ENCODE measurements at places on chromosomes 5 and 9. TPM values are rescaled to one million over a fixed set of nuclear protein-coding genes. Genes with fewer than 3 reads are reported as not detected.

IARS1 gene
- total RNA-seq: 227 TPM

TAF11L5 gene
- total RNA-seq: not detected

DNA sequence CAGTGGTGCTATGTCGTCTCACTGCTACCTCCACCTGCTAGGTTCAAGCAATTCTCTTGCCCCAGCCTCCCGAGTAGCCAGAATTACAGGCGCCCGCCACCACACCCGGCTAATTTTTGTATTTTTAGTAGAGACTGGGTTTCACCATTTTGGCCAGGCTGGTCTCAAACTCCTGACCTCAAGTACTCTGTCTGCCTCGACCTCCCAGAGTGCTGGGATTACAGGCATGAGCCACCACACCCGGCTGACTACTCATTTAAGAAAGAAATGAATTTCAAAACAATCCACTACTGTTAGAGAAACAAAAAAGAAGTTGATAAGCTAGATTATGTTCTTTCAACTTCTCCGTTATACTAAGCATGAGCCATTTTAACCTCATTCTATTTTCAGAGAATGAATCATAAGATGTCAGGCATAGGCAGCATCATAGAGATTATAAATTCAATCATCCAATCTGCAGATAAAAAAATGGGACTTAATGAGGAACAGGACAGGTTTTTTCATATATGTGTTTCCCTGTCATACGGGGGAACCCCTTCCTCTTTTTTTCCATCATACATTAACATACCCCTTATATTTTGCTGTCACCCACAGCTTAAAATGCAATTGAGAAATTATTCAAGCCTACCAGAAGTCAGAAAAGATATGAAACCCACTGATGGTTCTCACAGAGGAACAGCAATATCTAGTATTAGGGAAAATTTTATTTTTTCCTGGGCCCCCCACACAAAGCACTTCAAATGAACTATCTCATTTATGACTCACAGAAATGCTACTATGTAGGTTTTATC lies 26.5 kb upstream of the ADRB2 start:
- DNase-seq: no peak

- DNase-seq: no peak
Measured at GRCh38 chr5:142725231-142726187, 39.6 kb upstream of the FGF1 start.

DNA sequence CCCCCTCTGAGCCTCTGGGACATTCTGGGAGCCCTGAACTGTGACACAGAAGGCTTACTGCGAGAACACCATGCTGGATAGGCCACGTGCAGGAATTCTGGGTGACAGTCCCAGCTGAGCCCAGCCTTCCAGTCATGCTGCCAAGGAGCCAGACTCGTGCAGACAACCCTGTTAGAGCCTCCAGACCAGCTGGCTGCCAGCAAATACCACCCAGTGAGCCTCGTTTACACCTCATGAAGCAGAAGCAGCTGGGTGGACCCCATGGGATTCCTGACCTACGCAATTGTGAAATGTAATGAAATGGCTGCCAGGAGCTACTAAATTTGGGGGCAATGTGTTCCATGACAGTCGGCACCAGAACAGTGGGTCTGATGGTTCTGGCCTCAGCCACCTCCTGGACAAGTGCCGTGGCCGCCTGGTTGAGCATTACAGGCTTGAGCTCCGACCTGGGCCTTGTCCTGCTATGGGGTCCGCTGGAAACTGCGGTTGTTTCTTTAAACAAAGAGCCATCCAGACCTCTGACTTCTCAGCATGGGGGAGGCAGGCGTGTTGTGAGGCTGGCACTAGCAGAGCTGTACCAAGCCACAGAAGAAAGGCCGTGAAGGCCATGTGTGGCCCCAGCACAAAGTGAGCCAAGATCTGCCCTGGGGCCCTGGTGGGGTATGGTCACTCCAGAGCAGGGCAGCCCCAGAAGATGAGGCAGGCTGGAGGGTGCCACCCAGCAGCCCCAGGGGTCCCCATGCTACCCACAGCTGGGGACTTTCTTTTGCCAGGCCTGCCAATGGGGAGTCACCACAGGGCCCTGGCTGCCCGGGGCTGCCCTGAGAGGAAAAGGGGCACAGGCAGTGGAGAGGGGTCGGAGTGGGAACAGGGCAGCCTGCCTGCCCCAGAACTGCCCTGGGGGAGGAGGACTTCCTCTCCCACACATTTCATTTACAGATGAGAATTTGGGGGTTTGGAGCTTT lies 19.3 kb upstream of the RXRA start:
- DNase-seq: no peak

SLC6A3 gene
- not detected for total RNA-seq

- no peak for DNase-seq
Measured at GRCh38 chr9:109442716-109443115, 55.4 kb downstream of the PTPN3 start.

CHSY3 gene
- not detected for total RNA-seq

SLC36A2 gene
- not detected for total RNA-seq

THBS4 gene
- 0.55 TPM for total RNA-seq

DMGDH gene
- total RNA-seq: not detected

CCDC192 gene
- not detected for total RNA-seq

IFNA21 gene
- not detected for total RNA-seq

GRCh38 chr5:91006713-91007112 lies 376.4 kb downstream of the ARRDC3 start:
- no peak for DNase-seq

- DNase-seq: peak; percentile 8
Measured at GRCh38 chr9:127505396-127506116, 54.2 kb downstream of the LRSAM1 start.

GPR151 gene
- not detected for total RNA-seq

DNA sequence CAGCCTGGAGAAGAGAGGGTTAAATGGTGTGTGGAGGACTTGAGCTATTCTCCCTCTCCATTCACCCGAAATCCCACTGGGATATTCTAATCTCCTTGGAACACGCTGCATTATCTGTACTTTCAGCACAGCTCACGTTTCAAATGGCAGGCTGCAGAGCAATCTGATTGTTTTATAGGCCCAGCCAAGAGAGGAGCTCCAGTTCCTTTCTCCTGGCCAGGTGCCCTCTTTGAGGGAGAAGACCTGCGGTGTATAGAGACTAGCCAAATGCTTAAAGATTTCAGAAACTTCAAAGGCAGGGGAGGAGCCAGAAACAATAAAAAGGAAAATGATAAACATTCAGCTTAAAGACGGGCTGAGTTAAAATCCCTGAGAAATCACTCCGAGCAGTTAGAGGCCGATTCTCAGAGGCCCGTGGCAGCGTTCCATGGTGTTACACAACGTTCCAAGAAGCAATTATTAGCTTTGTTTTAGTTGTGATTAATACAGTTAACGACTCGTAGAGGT lies 564.0 kb upstream of the KLF4 start:
- no peak for DNase-seq

DNA sequence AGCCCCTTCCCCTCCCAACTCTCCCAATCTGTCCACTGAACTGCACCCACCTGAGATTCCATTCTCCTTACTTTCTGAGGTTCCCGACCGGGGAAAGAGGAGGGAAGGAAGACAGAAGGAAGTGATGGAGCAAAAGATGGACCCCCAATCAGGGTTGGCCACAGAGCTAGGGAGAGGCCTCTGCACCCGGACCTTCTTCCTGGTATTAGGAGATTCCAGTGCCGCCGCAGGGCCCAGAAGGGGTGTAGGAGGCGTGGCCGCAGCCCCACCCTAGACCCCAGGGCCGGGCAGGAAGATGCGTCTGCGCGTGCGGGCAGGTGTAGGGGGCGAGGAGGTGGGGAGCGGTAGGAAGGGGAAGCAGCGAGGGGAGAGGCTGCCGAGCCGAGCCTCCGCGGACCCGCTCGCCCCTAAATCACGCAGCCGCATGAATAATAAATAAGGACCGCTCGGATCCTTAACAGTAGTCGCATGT lies 104.2 kb upstream of the MVB12B start:
- DNase-seq: no peak

- DNase-seq: no peak
Measured at GRCh38 chr5:93431250-93431649, 149.8 kb downstream of the NR2F1-AS1 start.

ACTBL2 gene
- not detected for total RNA-seq

DNA sequence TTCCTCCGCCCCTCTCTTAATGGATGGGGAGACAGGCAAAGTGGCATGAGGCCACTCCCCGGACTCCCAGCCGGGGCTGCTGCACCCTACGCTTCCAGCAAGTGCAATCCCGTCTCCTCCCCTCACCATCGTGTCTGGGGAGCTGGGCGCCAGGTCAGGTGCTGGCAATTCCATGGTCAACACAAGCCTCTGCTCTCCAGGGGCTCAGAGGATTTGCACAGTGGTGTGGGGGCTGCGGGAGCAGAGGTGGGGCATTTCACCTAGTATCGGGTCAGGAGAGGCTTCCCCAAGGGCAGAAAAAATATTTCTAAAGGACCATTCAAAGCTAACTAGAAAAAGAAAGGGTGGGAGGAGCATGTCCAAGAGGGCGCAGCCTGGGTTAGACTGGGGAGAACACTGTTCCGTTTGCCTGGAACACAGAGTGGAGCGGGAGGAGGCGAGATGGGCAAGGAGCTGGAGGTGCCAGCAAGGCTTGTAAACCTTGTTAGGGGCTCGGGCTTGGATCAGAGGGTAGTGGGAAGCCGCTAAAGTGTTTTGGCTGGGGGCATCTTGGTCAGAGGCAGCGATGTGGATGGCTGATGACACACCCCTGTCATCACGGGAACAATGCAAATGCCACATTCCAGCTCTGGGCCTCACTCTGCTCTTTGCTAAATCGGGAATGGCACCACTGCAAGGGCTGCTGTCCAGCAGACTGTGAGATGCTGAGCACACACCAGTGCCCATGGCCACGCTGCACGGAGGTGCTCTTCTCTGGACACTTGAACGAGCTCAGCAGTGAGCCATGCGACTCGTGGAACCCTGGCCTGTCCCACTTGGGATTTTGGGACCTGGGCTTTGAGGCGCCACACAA lies 191.7 kb downstream of the CDK5RAP2 start:
- no peak for DNase-seq

CDC25C gene
- total RNA-seq: 4.3 TPM

- peak; percentile 25 for DNase-seq
Measured at GRCh38 chr5:52915176-52915875, 73.8 kb upstream of the ITGA2 start.

COL5A1 gene
- 0.02 TPM for total RNA-seq

DNA sequence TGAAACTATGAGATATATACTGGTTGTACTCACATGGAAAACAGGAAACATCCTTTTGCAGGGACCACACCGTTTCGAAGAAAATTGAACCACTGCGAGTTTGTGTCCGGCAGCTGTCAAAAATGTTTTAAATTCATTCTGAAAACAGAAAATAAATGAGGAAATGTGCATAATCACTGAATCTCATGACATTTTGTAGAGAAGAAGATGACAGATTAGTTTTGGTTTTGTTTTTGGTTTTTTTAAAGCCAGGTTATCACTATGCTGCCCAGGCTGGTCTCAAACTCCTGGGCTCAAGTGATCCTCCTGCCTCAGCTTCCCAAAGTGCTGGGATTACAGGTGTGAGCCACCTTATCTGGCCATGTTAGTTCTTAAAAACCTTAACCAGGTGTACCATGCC lies 3.5 kb downstream of the TXNDC8 start:
- no peak for DNase-seq

EIF4E1B gene
- not detected for total RNA-seq

- DNase-seq: no peak
Measured at GRCh38 chr9:96436063-96436455, 13.9 kb upstream of the HABP4 start.

DNA sequence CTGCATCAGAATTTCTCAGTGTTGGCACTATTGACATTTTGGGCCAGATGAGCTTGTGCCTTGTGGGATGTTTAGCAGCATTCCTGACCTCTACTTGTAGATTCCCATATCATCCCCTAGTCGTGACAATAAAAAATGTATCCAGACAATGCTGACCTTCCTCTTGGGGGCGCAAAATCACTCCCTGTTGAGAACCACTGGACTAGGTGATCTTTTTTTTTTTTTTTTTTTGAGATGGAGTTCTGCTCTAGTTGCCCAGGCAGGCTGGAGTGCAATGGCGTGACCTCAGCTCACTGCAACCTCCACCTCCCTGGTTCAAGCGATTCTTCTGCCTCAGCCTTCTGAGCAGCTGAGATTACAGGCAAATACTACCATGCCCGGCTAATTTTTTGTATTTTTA lies 22.6 kb downstream of the STXBP1 start:
- DNase-seq: no peak

PSD2 gene
- not detected for total RNA-seq

DNA sequence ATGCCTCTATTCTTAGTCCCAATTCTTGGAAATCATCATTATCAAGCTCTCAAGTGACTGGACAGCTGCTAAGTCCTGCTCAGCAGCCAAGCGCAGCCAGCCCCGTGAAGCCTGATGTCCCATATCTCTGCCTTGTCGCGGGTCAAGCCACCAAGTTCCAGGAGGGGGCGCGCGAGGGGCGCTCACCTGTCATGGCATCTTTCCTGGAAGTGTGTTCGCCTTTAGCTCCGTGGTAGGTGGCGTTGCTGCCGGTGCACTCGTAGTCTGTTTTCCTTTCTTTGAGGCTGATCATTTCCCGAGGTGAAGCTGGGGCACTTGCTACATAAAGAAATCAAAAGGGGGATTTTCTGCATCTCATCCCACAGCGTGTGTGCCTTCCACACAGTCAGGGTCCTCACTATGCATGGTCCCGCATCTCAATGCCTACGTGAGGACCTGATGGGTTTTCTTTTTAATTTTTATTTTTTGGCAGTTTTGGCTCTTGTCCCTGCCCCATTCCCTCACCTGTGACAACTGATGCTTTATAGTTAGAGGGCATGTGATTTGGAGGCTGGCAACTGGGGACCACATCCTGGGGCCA lies 227.0 kb upstream of the DAP start:
- peak; percentile 38 for DNase-seq

DNA sequence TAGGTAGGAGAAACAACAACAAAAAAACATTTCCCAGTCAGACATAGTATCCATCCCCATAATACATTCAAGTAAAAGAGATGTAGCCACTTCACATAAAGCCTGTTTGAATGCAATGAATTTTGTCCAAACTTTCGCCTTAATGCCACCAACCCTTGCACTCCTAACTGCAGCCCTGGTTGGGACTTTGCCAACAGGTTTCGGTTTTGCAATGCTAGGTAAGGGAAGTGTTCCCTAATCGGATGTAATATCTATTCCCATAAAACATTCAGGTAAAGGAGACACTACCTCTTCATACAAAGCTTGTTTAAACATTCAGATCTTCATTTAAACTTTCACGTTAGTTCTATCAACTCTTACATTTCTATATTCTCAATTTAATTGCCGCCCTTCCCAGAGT lies 336.1 kb downstream of the DRD1 start:
- no peak for DNase-seq

GRCh38 chr9:26682041-26682440 lies 210.6 kb downstream of the CAAP1 start:
- no peak for DNase-seq
